NCI-H1105 (cell line): ENCODE measurements at places on chromosomes 7 and 10.
A peak's percentile ranks its signal among the peaks of the same experiment; 100 is the strongest.

GRCh38 chr7:110856704-110857103 lies 234.2 kb upstream of the LRRN3 start:
- DNase-seq, result no peak

- DNase-seq, result no peak
Observed at GRCh38 chr10:30364345-30365268, 15.5 kb upstream of the MTPAP start.

DNA sequence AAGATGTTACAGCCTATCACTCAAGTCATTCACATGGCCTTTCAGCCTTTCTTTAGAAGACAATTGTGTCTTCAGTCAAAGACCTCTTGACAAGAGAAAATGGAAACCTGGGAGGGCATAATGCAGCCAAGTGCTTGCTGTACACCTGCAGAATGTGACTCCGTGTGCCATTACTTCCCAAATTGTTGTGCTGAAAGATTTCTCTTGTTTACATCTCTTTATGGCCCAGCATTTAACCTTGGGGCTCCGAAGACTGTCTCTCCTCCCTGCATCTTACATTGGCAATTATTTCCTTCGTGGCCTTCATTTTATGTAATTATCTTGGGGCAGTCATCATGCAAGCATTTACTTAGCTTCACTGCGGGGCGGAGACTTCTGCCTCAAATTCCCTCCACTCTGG lies 287.0 kb downstream of the TCF7L2 start:
- no peak for DNase-seq

DNA sequence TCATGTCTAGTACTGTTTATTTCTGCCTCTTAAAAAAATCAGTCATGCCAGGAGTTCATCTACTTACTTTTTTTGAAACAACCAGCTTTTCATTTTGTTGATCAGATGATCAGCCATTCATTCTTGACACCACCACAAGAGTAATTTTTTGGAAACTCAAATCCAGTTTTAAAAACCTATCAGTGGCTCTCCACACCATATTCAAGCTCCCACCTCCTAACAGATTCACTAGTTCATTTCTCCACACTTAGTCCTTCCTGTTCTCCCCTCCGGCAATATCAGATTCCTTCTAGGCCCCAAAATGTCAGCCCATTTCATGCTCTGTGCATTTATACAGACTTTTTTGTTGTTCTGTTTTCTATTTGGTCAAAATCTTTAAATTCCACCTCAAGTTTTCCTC lies 341.6 kb downstream of the RNLS start:
- no peak for DNase-seq

GRCh38 chr10:89755374-89755773 lies 54.0 kb downstream of the KIF20B start:
- DNase-seq, result no peak

- no peak for DNase-seq
Observed at GRCh38 chr10:98567391-98568133, 120.8 kb upstream of the HPS1 start.

DNA sequence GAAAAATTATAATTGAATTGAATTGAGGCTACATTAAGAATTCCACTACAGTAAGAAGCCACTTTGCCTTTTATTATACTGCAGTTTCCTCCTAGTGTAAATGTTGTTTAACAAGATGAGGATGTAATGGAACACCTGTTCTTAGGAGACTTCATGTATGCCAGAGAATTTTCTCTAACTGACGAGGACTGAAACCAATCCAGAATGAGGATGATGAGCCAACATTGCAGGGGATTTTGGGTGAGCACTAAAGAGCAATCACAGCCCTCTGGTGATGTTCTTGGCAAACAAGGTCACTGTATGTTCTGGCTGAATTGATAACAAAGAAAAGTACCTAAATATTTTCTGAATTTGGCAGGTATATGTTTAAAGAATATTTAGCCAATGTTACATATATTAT lies 60.9 kb downstream of the RELN start:
- no peak for DNase-seq

DNA sequence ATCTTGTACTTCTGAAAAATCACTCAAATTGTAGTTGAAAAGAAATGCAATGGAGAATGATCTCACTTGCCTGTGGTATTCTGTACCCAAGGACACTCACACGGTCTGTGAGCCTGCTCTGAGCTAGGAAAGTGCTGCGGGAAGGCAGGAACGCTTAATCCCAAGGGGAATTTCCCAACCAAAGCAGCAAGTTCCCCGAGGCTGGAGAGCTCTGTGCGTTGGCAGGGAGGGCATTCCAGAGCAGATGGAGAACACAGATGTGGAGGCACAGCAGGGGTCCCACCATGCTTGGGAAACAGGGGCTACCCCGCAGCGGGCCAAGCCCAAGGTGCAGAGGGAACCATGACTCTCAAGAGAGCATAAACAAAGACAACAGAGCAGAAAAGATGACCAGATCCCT lies 13.6 kb downstream of the SVIL start:
- no peak for DNase-seq

GRCh38 chr10:82505009-82505408 lies 630.0 kb downstream of the NRG3 start:
- DNase-seq, result no peak

DNA sequence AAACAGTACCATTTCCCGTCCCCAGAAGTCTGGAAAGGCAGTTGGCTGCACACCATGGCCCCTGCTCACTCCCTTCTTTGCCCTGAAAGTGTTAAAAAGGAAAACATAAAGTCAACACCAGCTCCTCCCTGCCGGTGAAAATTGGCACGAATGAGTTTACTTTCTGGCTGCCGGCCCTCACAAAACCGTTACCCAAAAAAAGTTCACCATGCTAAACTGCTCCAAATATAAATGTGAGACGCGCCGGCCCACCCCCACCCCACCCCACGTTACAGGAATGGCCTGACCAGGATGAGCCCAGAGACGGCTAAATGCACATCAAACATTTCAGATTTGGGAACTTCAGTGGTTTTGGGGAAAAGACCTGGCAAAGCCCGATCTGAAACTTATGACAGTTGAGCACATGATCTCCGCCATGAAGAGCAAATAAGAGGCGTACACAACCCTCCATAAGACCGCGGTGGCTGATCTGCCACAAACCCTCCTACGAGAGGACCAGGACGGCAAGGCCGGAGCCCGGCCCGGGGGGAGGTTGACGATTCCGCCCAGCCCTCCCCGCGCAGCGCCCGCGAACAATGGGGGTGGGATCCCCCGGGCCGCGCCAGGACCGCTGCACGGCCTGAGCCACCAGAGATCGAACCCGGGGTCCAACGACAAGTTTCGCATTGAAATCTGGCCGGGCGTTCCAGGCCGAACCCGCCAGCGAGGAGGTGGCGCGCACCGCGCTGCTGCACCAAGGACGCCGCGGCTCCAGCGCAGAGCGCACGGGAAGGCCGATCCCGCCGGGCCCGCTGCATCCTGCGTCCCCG lies 952 bp downstream of the DIP2C start:
- peak; percentile 4 for DNase-seq

DNA sequence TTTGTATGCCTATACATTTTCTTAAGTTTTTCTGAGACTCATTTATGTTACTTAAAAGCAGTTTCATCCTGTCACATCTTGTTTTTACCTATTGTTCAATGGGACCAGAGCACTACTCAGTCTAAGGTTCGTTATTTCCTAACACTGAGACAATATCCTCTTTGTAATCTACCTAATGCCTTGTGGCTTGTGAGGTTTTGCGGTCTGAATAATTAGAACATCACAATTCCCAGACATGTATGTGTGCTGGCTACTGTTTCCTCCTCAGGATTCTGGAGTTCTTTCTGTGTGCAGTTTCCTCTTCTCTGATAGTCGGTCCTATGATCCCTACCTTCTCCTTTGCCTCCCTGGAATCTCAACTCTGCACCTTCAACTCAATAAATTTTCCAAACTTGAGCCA lies 620.2 kb downstream of the ANKRD7 start:
- no peak for DNase-seq

DNA sequence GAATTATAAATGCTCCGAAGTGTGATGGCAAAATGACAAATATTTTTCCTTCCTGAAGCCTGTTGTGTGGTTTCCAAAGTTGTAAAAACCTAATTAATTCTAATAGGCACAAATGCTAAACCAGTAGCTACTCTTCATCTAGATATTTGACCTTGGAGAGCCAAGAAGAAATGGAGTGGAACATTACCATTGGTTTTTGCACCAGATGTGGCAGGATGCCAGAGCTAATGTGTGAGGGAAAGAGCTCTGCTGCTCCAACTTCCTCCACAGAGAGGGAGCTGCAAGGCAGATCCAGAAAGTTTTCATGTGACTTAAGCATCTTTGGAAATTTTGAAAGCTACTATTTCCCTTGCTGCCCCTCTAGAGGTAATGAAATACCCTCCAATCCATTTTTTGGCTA lies 65.1 kb upstream of the HPS1 start:
- DNase-seq, result no peak

DNA sequence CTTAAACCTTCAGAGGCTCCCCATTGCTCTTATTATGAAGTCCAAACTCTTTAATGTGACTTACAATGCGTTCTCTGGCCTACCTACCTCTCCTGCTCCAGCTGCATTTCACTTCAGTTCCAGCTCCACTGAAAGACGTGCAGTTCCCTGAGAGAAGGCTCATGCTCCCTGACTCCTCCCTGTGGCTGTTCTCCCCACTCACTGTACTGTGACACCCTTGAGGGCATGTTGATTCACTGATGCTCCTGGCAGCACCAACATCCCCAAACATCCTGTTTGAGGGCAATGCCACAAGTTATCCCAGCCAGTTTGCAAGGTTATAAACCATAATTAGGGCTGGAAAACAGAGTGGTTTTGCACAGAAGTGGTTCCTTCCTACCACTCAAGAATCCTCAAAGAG lies 111.2 kb downstream of the LSM5 start:
- DNase-seq, result no peak

DNA sequence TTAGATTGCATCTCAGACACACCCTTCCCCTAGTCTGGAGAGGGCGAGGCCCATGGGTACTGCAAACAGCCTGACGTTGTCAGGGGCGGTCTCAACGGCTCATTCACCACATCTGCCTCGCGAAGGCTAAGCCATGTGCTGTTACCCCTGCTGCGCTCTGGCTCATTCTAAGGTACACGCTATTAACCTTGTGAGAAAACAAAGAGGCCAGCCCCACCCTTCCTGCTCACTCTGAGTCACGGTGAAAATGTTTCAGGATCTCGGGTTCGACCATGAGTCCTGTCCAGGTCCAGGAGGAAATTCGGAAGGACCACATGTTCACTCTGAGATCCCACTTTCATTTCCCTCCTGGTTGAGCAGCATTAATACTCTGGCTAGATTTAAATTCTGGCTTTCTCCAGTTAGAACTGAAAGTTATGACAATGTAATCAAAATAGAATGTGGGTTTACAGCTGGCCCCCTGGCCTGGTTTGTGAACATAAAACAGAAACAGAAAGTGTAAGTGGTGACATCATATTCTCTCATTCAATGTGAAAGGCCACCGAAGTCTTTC lies 55.2 kb downstream of the EGFR start:
- DNase-seq, result no peak

- no peak for DNase-seq
Observed at GRCh38 chr10:80167471-80168161, 35.1 kb downstream of the PLAC9 start.

GRCh38 chr7:6279937-6280336 lies 7.5 kb upstream of the CYTH3 start:
- no peak for DNase-seq

DNA sequence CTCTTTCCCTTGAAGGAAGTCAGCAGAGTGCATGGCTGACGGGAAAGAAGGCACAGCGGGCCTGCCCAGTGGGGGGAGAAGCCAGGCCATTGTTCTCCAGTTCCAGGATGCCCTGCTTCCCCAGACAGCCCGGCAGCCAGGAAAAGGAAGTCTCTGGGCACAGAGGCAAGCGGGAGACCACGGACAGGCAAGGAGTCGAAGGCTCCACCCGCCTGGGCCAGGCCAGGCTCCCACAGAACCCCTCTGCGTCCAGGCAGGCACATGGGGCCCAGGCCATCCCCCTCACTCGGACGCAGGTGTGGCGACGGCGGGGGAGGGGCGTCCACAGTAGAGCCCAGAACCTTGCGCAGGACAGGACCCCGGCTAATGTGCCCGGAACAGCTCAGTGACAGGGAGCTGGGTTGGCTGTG lies 8.7 kb downstream of the GPR146 start:
- DNase-seq, result no peak

- no peak for DNase-seq
Observed at GRCh38 chr10:37728830-37729229, 128.6 kb downstream of the ZNF248 start.

DNA sequence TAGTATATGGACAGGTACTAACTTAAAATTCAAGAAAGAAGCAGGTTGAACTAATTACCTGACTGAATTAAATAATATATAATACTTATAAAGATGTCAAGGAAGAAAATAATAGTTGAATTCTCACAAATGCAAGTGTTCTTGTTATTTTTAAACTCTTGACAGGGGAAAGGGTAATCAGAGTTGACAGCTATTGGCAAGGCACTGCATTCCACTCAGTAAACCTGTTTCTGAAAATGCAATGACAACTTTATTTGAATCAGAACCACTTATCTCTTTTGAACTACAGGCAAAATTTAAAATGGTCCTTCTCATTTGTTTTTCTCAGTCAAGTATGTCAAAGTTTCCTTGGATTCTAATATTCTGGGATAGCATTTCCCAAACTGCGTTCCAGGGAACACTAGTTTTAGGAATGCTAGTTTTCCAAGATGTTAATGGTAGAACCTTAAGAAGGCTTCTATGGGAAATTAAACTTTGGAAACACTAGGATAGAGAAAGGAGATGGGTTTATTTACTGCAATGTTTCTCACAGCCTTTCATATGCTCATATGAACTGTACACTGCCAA lies 103.7 kb upstream of the LRRN3 start:
- no peak for DNase-seq

DNA sequence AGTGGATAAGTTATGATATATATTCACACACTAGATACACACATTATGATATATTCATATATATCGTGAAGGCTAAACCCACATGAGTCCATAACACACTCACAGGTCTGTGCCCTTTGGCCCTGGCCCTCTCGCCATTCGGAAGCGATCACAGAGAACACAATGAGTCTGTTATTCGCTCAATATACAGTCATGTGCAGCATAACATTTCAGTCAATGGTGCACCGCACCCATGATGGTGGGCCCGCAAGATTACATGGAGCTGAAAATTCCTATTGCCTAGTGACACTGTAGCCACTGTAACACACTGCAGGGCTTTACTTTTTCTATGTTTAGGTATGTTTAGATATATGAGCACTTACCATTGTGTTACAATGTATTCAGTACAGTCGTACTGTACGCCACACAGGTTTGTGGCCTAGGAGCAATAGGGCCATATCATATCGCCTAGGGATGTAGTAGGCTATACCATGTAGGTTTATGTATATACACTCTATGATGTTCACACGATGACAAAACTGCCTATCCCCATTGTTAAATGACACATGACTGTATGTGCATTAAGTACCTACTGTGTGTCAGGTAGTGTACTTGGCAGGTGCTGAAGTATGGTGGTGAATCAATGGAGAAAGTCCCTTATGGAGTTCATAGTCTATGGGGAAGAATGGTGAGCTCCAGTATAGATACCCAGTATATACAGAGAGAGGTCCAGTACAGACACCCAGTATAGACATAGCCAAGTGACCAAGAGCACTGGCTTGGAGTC lies 198.8 kb upstream of the KLF14 start:
- no peak for DNase-seq
